Kidney tubule cell (primary cell): ENCODE measurements at places on chromosomes 16 and 17.

DNA sequence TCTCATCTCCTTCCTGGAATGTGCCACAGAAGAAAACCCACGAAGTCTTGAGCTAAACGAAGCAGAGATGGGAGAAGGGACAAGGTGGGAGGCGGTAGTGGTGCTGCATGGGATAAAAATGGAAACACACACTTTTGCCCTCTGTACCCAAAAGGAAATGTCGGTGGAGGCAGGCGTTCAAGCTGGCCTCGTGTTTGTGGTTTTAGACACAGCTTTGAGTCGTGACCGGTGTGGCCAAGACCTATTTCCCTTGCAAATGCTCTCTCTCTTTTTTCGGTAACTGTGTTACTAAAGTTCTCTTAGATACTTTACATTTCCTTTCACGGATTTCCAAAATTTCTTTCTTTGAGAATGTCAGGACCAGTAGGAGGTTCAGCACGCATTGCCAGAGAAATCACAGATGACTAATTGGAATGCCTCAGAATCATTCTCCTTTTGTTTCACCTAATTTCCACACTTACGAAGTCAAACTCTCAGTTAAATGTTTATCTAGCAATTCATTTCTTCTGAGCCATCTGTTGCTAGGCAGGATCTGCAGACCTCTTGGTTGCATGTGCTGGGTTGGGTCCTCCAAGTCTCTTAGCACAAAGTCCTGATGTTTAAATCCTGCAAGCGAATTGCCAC, 412.3 kb downstream of the MAF start:
- peak; percentile 3 for DNase-seq

DNA sequence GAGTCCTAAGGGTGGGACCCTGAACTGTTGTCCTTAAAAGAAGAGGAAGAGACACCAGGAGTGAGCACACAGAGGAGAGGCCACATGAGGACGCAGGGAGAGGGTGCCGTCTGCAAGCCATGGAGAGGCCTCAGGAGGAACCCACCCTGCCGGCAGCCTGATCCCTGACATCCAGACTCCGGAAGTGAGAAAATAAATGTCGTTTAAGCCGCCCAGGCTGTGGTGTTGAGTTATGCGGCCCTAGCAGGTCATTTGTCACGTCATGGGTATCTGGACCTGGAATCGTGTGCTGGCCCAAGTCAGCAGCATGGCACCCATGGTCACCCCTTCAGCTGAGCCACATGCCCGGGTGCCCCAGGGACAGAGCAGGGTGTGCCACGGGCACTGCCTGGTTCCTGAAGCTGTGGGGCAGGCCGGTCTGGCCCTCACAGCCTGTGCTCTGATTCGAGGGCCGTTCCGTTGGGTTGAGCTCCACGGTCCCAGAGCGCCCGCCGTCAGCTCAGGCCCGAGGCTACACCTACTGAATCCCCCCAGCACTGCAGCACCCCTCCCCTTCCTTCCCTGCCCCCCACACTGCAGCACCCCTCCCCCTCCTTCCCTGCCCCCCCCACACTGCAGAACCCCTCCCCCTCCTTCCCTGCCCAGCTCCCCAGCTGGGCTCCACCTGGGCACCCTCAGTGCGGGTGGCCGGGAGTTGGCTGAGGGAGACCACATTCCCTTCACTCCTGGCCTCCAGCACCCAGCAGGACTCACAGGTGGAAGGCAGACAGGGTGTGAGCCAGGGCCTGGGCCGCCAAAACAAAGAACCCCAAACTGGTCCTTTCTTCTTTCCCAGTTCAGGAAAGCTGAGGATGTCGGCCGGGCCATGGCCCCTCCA, 2.7 kb upstream of the CCDC57 start:
- no peak for DNase-seq

DNA sequence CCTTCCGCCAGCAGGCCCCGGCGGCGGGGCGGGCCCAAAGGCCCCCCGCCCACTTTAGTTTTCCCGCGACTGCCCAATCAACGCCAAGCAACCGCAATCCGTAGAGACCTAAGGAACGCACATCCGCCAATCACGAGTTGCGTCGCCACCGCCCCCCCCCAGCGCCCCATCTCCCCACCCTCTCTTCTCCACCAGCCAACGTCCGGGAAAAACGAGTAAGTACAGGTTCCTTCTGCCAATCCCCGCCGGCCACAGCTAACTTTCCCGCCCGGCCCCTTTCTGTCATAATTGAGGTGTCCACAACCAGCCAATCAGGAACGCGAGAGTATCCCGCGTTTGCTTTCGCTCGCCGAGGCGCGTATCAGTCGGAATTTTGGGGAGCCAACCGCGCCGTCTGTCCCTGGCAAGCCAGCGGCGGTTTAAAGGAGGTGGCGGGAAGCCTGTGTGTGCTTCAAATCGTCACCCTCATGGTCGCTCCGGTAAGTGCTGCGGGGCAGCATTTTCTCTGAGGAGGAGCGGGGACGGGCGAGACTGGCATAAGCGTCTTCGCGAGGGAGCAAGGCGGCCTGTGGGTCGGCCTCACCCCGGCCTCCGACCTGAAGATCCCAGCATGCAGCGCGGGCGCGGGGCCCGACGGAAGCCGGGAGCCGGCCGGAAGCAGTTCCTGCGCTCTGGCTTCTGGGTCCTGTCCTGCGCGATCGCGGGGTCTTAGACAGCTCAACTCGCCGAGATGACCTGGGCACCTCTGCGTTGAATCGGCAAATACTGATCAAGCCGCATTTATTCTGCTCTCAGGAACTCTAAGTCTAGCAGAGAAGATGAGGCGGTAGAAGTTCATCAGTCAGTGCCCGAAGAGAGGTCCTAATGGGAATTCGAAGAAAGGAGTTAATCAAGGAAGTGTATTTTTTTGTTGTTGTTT, at the start of gene MIS12:
MIS12 (plus strand) TSS at position 361 of the 919 bp plus-strand sequence. CDS start 2,297 bp downstream, outside the sequence.
- DNase-seq, result peak; percentile 99

- no peak for DNase-seq
Observed at GRCh38 chr17:48997103-48997826, at the start of gene IGF2BP1. Gene IGF2BP1, plus strand, starts transcription at chr17:48997385. Its CDS starts 361 bp downstream, at chr17:48997746.

DNA sequence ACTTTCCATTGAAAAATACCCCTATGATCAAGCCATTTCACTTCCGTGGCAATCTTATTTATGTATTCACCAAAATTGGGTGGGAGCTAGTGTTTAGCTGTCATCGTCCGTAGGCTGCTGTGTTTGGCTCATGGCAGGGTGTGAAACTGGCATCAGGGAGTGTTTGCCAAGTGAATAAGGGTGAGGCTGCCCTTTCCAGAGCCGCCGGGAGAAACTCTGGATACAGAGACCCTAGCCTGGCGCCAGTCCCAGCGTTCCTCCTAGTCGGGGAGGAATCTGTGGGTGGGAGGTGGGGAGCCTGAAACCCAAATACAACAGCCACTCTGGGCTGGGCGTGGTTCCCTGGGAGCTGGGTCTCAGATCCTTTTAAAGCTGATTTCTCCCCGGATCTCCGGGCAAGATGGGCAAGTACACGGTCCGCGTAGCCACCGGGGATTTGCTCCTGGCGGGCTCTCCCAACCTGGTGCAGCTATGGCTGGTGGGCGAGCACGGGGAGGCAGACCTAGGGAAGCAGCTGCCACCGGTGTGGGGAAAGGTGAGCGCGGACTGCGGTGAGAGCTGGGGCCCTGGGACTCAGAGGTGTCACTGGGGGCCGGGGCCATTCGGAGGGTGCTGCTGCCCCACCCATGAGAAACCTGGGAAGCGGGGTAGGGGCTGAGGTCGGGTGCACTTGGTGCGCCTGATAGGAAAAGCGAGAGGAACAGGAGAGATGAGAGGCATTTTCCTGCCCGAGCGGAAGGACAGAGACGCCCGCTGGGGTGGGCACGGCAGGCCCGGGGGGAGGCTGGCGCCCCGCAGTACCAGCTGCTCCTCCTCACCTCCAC, 62.1 kb upstream of the TEKT1 start:
- DNase-seq, result no peak

DNA sequence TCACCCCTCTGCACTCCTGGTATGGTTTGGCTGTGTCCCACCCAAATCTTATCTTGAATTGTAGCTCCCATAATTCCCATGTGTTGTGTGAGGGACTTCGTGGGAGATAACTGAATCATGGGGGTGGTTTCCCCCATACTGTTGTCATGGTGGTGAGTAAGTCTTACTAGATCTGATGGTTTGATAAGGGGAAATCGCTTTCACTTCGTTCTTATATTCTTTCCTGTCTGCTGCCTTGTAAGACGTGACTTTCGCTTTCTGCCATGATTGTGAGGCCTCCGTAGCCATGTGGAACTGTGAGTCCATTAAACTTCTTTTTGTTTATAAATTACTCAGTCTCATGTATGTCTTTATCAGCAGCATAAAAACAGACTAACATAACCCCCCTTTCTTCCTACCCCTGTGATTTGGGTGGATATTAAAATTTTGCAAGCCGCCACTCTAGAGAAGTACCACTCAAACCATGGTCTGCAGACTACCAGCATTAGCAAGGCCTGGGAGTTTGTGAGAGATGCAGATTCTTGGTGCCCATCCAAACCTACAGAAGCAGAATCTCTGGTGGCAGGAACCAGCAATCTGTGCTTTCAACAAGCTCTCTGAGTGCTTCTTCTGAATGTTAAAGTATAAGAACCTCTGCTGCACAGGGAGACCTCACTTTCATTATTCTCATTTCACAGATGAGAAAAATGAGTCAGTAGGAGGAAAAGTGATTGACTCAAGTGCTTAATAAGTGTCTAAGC, 999.5 kb upstream of the EEF2KMT start:
- DNase-seq, result no peak

DNA sequence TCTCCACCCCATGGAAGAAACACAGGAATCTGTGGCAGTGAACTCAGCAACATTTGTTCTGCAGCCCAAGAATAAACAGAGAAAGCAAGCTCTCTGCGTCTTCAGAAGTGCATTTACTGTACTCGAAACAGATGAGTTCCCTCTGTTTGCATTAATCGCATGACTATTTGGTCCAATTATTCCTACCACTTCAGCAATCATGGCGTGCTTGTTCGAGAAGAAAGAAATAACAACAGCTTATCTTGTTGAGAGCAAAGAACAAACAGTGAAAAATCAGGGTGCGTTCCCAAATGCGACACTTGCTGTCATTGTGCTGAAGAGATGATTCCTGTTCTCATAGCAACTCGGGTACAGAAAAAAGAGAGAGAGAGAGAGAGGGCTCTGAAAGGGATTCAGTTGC, 445.3 kb upstream of the MAF start:
- DNase-seq, result no peak

DNA sequence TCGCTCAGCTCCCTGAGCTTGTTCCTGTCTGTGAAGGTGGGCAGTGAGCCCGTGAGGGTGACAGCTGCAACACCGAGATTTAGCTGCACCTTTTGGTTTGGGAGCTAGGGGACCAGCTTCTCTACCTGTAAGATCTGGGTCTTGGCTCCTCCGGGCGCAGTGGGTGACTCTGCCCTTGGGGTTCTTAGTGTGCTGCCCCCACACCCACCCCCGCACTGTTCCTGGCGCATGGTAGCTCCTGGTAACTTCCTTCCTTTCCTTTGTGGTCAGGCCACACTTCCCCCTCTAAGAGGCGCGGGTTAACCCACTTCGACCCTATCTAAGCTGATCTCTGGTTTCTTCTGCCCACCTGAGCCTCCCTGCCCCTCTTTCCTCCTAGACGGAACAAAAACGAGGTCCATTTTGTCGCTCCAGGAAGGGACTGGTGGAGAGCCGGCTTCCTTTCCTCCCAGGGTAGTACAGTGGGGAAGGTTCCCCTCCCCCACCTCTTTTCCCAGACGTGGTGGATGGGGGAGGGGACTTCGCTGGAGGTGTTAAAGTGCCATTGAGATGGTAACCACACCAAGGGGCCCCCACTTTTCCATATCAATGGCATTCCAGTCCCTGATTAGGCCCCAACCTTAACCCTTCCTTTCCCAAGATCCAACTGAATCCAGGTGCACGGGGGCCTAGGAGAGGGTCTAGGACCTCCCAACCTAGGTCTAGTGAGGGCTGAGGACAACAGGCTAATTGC, 4.6 kb upstream of the CLDN9 start:
- no peak for DNase-seq

DNA sequence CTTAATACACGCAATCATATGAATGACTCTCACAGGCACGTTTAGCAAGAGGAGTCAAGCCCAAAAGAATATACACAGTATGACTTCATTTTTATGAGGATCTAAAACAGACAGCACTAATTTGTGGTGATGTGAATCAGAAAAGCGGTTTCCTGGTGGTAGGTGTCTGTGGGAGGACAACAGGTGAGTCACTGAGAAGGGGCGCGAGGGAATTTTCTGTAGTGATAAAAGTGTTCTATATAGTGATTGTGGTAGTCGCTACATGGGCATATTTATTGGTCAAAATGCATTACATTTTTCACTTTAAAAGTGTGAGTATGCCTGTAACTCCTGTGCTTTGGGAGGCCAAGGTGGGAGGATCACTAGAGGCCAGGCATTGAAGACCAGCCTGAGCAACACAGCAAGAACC, 7.6 kb upstream of the TNRC6A start:
- DNase-seq, result peak; percentile 42
